CD4-positive, alpha-beta T cell (primary cell): ENCODE measurements at places on chromosomes 1 and 21.

DNA sequence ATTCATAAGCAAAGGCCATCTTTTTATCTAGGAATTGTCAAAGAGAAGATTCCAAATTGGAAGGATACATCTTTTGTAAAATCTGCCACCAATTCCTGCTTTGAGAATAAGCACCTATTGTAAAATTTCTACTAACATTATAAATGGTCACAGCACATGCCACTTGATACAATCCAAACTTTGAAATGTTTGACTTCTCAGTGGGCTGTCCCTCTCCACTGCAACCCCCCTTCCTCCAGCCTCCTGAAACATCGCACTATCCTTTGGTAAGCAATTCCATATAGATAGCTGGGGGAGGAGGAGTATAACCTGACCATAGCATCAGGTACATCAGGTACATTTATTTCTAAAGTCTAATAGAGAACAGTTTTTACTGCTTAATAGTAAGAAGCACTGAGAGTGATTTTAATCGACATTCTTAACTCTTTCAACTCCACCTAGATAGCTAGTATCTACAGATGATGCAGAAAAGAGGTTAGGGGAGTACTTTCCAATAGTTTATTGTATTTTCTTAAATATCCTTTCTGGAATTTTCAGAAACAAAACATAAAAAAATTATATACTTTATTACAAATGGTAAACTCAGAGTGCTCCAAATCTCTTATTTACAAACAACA, 2.9 kb downstream of the JUN start:
- DNase-seq, result no peak

GRCh38 chr1:225146478-225146877, 217.0 kb downstream of the DNAH14 start:
- DNase-seq, result no peak

DNA sequence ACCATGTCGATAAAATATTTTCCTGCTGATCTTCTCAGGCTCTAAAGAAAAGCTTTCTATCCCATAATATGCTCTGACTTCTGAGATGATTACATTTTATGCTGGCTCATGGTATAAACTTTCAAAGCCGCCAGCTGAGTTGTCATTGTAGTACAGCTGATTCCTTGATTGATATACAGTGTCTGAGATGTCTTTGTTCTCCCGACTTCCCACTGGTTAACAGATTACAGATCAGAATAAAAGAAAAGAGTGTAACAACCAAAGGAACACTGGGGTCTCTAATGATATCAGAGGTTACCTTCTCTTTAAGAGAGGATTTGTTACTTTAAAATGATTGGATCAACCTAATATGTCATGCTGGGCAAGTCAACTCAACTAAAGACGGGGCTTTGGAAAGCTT, 485.4 kb upstream of the LRRC7 start:
- no peak for DNase-seq

GRCh38 chr1:36366091-36366661, 19.5 kb downstream of the STK40 start:
- peak; percentile 84 for DNase-seq

- DNase-seq, result no peak
Measured at GRCh38 chr1:200653022-200653462, 16.7 kb downstream of the DDX59 start.

- DNase-seq, result no peak
Measured at GRCh38 chr1:115280064-115280463, 58.0 kb downstream of the NGF start.

DNA sequence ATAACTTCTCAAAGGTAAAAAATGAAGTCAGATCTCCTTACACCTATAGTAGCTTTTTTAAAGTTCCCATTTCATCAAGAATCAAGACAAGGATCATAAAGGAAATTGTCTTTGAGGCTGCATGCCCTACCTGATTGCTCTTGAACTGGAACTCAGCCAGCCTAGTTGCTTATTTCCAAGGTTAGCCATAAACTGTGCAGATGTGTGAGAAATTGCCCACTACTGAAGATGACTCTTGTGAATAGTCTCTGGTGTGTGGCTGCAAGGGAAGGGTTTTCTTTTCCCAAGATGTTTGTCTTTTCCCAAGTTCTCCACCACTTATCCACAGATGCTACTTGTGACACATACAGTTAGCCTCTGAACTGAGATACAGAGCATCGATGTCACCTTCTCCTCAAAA, 81.7 kb upstream of the DUSP10 start:
- DNase-seq, result no peak

DNA sequence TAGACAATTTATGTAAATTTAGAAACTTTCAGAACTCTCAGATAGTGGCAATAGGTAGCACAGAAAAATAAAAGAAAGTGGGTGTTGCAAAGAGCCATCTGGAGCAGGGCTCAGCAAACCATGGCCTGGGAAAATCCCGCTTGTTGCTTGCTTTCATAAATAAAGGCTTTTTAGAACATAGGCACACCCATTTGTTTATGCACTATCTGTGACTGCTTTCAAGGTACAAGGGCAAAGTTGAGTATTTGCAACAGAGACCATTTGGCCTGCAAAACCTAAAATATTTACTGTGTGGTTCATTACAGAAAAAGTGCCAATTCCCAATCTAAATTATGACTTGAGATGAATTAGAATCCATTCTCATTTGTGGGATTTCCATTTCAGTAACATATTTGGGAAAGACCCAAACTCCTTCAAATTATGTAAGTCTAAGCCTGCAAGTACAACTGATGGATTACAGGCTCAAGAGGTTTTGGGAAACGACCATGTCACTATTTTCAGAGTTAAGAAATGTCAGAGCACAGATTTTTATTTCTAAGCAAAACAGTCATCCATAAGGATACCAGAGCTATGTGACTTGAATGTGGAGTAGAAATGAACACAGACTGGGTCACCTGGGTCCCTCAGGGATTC, 43.5 kb upstream of the DPT start:
- DNase-seq, result no peak

DNA sequence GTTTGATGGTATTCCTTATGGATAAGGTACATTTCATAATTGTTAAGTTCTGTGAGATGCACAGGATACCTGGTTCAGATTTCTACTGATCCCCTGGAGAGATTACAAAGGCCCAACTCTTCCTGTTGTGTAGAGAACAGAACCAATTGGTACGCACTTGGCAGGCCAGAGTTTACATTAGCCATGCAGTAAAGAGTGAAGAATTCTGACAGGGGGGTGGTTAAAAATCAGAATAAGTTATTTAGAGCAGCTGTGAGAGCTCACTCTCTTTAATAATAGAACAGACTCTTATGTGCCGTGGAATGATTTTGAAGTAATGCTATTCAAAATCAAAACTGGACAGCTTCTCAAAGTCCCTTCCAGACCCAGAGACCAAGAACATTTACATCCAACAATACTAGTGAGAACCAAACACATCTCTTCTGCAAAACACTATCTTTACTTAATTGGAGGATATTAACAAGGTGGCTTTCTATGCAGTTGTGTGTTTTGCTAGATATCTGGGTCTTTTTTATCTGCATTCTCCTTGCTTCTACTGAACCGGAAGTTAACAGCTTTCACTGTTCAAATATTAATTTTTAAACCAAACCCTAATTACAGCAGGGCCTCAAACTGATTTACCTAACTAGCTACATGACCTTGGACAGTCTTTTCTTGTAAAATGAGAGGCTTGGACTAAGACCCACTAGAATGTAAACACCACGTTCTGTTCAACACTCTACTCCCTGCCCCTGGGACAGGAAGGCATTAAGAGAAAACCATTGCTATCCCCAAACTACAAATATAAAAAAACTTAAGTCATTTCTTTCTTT, 4.0 kb downstream of the USP24 start:
- no peak for DNase-seq

DNA sequence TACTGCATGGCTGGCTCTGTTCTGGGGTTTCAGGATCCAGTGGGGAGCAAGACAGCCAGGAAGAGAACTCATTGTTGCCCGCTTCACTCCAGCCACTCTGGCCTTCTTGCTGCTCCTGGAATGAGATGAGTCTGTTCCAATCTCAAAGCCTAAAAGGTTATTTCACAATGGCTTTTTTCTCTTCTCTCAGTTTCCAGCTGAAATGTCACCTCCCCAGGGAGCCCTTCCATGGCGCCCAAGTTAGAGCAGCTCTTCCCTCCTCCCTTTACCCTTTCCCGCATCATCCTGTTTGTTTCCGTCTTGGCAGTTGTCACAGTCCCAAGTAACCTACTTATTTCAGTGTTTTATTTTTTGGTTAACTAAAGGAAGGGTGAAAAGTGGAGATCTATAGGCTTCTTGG, 15.8 kb downstream of the PLA2G2A start:
- DNase-seq, result no peak

DNA sequence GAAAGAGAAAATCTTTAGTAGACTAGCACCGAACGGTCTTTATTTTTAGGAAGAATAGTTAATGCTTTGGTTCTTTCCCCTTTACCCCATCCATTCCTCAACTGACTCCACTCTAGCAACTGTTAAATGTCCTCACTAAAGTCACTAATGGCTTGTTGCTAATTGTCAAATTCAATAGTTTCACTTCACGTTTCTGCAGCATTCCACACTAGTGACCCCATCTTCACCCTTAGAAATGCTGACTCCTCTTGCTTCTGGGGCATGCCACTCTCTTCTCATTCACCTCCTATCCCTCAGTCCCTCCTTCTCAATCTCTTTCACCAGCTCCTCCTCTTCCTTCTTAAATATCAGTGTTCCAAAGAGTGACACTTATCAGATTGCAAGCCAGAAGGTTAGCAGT, 19.4 kb upstream of the CADM3 start:
- DNase-seq, result no peak

DNA sequence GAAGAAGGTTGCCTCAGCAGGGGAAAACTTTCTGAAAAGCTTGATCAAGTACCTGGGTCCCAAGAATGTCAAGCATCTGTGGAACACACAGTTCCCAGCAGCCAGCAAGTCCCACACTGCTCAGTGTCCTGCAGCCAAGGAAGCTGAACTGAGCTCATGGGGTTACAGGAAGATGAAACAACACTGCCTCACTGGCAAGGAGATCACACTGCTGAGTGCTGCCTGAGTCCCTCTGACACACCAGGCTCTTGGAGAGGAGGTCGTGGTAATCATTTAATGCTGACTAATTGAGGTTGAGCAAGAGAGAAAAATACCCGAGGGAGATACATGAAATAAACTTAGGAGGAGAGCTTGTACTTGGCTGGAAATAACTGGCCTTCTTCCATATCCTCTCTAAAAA, 75.2 kb downstream of the MPZL1 start:
- no peak for DNase-seq

GRCh38 chr1:234973426-234974250, 155.0 kb downstream of the TOMM20 start:
- no peak for DNase-seq

DNA sequence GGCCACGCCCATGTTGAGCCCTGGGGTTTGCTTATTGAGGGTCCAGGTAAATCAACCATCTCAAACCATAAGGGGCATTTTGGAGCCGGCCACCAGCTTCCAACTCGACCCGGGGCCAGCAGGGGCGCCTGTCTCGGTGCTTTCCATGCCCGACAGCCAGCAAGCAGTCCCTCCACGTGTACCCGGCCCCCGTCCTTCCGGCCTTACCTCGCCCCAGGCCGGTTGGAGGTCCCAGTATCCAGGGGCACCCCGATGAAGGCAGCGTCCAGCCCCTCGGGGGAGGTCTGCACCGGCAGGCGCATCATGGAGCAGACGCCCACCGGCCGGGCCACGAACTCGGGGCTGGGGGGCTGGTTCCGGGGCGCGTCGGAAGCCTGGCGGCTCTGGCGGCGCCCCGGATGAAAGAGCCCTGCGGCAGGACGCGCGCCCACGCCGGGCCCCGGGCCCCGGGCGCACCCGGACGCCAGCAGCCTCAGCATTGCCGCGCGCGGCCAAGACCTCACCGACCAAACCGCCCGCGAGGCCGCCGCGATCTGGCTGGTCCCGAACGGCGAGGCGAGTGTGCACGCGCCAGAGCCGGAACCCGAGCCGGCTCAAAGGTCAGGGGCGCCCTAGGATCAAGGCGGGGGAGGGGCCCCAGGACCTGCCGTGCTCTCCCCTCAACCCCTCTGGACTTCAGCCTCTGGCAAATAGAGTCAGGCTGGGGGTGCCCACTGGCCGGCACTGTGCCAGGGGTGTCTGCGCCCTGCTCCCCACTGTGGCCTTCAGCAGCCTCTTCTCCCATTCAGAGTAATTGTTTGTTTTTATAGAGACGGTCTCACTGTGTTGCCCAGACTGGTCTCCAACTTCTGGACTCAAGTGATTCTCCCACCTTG, at the start of gene AGMAT:
Gene AGMAT (minus strand): TSS at position 563 of the 875 bp plus-strand sequence. CDS start 84 bp downstream, at position 479.
- peak; percentile 42 for DNase-seq

DNA sequence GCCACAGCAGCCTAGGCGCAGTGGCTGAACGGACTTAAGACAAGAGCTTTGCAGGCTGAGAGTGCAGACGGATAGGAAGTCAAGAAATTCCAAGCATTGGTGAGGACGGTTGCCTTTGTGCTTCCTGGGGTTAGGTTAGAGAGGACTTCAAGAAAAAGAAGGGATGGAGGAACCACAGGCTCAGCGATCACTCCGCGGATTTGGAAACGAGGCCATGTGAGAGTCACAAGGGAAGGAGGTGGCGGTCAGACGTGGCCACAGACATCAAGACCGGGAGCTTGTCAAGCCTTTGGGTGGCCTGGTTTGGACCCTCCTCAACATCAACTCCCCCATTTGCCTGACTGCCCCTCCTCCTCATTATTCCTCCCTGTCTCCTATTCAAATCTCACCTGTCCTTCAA, 62.3 kb downstream of the NID1 start:
- DNase-seq, result no peak

- no peak for DNase-seq
Measured at GRCh38 chr1:51302270-51302669, 28.1 kb downstream of the TTC39A start.

DNA sequence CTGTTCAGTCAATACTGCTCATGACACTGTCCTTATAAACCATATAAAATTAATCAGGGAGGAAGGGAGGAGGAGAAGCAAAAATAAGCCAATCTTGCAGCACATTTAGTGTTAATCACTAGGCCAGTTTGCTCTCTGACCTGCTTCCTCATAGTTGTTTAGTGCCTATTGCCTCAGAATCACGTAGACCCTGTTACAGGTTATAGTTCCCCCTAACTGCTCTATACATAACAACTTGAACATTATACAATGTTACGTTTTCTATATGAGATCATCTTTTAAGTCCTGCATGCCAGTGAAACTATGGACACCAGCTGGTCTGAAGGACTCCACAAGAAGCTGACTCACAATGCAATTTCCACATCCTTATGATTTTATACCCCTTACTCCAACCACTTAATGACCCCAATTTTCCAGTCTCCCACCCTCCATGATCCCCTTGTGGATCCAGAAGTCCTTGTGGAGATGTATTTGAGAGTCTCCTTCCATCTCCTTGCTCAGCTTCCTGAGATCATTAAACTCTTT, 34.9 kb upstream of the TACSTD2 start:
- no peak for DNase-seq

DNA sequence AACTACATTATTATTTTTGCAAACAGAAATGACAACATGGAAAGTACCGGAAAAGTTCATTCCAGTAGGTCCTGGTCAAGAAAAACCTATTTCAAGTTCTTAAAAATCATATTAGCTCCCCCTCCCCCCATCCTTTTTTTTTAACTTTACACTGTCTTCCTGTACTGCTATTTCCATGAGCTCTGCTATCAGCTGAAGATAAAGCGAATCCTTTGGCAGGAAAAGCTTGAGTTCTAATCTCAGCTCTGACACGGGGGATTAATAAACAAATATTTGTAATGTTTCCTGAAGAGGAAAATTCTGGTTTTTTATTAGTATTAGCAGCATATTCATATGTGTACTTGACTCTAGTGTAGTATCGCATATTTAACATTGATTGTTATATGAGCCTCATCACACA, 190.7 kb upstream of the ESRRG start:
- DNase-seq, result no peak
